ENCODE measurements at places on chromosomes 16 and 17. TPM values are rescaled to one million over a fixed set of nuclear protein-coding genes. Genes with fewer than 3 reads are reported as not detected.

The CIBAR2 gene
- total RNA-seq = not detected

The CCL2 gene
- total RNA-seq = not detected

The DHRS13 gene
- total RNA-seq = 26.8 TPM

The KRTAP1-3 gene
- total RNA-seq = not detected

The OR3A3 gene
- not detected for total RNA-seq

The CACNG3 gene
- total RNA-seq = not detected

The GP1BA gene
- not detected for total RNA-seq

The SMIM5 gene
- 0.12 TPM for total RNA-seq

The LDHD gene
- total RNA-seq = 0.20 TPM

The FN3K gene
- total RNA-seq = 2.0 TPM

The KRTAP4-11 gene
- total RNA-seq = not detected

The SAT2 gene
- 23.6 TPM for total RNA-seq
